ENCODE measurements at places on chromosomes 4 and X.

DNA sequence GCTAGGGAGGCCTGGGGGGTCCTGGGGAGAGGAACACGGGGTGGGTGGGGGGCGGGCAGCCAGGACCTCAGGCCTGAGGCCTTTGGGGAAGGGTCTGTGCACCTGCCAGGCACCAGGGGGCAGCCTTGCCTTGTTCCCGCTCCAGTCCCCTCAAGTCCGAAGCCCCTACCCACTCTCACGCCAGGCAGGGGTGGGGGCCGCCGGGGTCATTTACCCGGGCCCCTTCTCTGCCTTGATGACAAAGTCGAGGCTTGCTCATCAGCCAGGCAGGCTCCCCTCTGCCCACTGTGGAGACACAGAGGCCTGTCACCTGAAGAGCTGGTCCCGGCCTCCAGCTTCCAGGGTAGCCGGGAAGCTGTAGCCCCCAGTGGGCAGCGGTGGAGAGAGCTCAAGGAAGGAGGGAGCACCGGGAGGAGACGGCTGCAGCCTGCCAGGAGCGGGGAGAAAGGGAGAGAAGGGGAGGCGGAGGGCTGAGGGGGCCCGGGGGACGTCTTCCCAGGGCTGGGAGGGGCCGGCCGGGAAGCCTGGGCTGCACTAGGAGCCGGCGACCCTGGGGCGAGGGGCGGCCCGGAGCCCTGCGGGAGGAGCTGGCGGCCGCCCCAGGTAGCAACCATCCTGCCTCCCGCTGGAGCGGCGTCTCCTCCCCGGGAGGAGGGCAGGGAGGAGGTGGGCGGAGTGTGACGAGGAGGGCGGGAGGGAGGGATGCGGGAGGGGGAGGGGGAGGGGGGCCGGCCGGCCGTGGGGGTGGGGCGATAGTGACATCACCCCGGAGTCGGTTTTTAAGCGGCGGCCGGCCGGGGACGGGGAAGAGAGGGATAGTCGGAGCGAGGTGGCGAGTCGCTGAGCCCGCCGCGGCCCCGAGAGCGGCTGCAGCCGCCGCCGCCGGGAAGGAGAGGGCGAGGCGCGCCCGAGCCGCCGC, at the start of gene SLC6A8:
Gene SLC6A8 (plus strand): TSS at position 806 of the 919 bp plus-strand sequence. CDS start 649 bp downstream, outside the sequence.
- peak; percentile 81 for DNase-seq

DNA sequence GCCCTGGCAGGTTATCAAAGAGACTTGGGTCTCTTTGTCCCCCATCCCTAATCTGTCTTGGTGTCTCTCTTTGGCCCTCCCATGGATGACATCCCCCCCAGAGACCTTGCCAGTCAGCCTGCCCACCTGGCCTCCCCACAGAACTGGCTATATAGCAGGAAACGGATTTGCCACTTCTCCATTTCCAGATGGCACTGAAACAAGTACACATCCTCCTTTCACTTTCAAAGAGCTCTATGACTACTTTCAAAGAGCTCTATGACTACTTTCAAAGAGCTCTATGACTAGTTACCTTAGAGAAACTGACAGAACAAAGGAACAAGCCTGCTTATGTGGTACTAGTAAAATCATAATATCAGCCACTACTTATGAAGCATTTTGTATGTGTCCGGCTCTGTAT, 175.3 kb downstream of the MAML3 start:
- DNase-seq: no peak

DNA sequence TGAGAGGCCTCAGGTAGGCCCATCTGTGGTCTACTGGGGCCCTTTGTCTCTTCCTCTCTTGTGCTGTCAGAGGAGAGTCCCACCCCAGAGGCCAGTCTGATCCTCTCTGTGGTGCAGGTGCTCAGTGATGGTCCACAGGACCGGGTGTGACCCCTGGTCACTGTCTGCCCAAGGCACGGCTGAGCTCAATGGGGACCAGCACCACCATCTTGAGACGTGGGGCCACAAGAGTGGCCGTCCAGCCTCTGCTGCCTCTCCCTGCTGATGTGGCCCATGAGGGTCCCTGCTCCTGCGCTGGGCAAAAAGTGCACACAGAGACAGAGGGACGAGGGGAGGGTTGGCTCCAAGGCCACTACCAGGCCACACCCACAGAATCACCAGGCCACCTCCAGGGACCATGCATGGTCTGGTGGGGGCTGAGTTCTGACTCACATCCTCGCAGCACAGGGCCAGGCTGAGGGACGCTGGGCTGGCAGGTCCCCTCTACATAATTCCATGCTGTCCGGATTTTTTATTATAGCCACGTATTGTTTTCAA, 88.3 kb downstream of the FAM53A start:
- no peak for DNase-seq

- no peak for DNase-seq
Measured at GRCh38 chrX:11273544-11273943, 19.7 kb upstream of the AMELX start.

- DNase-seq: no peak
Measured at GRCh38 chrX:12895866-12896265, 10.6 kb upstream of the TLR8 start.

DNA sequence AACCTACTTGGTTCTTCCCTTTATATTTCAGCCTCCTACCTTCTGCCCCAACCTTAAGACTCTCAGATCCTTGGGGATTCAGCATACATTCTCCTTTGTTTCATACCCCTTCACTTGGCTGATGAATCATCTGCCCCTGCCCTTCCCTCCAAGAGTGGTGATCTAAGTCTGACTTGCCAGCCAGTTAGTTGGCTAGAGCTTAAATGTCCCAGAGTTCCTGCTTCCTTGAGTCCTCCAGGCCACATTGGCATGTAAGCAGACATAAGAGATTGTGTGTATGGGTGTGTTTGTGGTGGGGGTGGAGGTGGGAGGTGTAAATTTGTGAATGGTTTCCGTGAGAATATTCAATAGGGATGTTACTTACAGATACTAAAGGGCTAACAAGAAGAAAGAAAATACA, 3.7 kb upstream of the TEX13D start:
- no peak for DNase-seq

DNA sequence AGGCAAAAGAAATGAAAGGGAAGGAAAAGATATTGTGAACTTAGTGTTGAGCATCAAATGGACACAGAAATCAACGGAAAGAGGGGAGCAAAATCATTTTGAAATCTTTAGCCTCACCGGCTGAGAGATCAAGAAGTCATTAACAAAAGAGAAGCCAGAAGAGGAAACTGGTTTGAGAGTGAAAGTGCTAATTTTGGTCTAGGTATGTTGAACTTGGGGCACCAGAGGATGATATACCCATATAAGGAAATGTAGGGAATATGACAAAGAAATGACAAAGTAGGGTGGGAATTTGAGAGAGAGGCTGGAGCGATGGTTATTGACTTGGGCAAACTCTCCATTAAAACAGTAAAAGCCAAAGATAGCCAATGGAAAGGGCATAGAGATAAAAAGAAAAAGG, 183.4 kb upstream of the ATOH1 start:
- no peak for DNase-seq

DNA sequence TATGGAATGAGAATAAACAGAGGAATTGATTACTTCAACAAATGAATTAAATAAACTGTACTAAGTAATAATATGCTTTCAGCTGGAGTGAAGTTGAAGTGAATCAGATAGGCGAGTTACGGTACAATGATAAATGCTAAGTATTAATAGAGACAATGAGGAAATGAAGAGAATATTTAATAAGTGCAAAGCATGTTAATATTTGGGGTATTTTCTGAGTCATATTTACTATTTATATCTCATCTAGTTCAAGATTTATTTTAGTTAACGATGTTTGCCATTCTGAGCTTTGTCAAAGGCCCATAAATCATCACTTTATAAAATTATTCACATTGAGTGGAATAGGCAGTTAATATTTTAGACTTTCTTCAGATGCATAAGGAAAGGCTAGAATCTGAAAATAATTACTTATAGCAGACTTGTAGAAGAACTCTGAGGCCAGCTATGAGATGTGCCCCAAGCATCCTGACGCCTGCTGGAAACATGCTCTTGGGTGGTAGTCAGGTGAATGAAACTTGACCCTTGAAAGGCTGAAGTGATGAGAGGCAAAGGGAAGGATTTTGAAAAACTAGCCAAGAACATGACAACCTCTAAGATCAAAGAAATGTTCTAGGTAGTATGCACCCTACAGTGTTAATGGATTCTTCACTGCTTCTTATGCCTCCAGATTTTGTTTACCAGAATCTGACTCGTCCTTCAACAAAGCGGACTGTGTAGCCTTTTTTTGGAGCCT, 133.8 kb upstream of the STIM2 start:
- no peak for DNase-seq

DNA sequence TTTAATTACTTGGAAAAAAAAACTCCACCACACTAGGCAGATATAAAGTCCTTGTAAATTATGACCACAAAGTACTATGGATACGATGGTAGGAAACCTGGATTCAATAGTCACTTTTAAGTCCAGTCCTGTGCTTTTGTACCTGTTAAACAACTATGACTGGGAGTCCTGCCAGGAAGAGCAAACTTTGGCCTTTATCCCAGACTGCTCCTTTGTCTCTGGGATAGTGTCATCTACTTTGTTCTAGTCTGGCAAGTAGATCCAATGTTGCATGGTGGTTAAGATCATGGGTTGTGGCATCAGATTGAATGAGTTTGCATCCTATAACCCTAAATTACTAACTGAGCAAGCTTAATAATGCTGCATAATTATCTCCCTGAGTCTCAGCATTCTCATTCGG, 175.3 kb upstream of the FGF13 start:
- peak; percentile 9 for DNase-seq

- no peak for DNase-seq
Measured at GRCh38 chr4:48799157-48799556, 19.1 kb upstream of the FRYL start.

DNA sequence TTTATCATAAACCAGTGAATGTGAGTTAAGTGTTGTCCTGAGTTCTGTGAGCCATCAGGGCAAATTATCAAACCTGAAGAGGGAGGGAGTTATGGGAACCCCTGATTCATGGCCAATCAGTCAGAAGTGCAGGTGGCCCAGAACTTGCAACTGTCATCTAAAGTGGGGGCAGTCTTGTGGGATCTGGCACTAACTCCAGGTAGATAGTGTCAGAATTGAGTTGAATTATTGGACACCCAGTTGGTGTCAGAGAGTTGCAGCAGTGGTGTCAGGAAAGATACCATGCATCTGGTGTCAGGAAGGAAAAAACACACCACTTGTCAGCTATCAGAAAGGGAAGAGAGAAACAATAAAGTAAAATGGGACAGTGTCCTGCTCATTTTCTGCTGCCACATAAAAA, 8.4 kb downstream of the CORIN start:
- DNase-seq: no peak

Data from hepatocyte (in vitro differentiated cells).